Left renal pelvis (tissue), 4 donors: ENCODE measurements at places on chromosomes 5 and 9. TPM values are rescaled to one million over a fixed set of nuclear protein-coding genes. Genes with fewer than 3 reads are reported as not detected.
A peak's percentile ranks its signal among the peaks of the same experiment; 100 is the strongest.

Gene EQTN
- polyA plus RNA-seq: not detected

Gene PCA3
- 2.1 TPM for polyA plus RNA-seq

Gene SLC6A18
- not detected for polyA plus RNA-seq

Gene HAPLN1
- polyA plus RNA-seq: 6.5 TPM

DNA sequence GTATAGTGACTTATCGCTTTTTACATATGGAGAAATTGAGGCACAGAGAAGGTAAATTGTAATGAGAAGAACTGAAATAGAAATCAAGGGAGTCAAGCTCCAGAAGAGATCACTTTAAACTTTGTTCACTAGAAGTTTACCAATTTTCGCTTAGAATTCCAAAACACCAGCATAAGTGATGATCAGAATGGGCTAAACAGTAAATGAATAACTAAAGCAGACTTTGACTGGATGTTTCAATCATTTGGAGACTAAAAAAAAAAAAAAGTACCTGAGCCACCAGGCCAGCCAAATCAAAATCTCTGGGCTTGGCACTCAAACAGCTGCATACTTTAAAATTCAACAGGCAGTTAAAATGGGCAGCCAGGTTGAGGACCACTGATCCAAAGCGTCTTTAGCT, 38.2 kb upstream of the FYB1 start:
- DNase-seq: no peak

DNA sequence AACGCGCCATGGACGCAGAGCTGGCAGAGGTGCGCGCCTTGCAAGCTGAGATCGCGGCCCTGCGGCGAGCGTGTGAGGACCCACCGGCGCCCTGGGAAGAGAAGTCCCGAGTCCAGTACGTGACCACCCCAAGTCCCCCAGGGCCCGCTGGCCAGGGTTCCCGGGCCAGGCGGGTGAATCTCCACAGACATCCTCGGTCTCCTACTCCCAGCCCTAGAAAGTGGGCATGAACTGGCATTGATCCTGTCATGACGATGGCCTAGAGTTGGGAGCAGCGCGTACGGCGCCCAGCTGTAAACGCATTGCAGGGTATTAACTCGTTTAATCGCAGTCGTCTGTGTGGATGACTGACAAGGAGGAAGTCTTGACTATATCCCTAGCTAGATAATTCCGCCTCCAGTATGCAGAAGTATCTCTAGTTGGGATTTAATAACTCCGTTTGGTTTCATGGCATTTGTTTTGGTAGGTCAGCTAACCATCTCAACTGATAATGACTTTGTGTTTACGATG, 293 bp downstream of the CENPP start:
- DNase-seq: no peak

- no peak for DNase-seq
Measured at GRCh38 chr5:141623611-141624010, 4.8 kb upstream of the DIAPH1 start.

DNA sequence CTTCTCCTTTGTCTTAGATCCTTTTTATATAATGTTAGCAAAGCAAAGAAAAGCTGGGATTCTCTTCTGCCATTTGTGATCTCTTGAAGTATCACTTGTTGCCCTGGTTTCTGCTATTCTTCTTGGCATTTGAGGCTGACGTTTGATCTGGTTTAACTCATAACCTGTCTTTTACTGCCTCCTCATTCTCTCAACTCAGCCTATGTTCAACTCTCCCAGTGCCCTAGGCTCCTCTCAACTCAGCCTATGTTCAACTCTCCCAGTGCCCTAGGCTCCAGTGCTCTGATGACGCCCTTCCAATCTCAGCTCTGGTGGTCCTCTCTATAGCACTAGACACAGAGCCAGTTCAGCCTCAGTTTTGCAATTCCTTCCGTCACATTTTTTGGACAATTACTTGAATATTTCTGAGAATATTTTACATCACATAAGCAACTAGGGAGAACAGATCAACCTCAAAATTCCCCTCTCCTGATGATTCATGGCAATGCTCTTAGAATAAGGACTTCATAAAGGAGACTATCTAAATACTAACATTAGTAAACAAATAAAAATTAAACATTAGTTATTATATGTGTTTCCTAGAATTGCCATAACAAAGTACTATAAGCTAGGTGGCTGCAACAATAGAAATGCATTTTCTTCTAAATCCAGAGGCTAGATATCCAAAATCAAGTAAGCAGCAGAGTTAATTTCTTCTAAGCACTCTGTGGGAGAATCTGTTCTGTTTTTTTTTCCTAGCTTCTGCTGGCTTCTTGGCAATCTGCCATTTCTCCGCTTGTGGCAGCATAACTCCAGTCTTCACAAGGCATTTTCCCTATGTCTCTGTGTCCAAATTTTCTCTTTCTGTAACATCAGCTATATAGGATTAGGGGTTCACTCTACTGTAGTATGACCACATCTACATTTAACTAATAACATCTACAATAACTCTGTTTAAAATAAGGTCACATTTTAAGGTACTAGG, 662.1 kb upstream of the FTMT start:
- peak; percentile 5 for DNase-seq

- DNase-seq: no peak
Measured at GRCh38 chr9:137470785-137471184, 11.7 kb upstream of the NSMF start.

- no peak for DNase-seq
Measured at GRCh38 chr5:91424638-91425436, 41.7 kb upstream of the ARRDC3 start.

DNA sequence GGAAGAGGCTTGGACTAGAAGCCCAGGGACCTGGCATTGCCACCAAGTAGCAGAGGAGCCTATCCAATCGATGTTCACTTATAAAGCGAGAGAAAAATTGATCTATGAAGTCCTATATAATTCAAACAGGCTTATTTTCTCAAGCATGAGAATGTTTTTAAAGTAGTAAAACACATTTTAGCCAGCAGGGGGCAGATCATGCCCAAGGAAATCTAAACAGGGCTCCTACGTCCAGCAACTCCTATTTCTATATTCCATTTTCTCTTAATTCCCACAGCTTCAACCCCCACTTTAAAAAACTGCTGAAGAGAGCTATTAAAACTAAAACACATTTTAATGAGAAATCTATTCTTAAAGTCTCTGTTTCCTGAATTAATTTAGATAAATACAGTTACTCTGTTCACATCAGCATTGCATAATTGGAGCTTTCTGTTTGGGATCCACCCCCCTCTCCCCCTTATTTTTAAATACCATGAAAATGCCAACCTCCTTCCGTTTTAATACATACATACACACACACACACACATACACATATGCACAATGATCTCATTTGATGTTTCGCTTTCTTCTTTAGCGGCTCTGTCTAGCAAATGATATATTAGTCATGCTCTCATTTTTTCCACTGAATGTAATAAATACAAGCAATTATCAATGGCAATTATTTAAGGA, 144.9 kb downstream of the MYO10 start:
- DNase-seq: peak; percentile 35

- DNase-seq: no peak
Measured at GRCh38 chr9:125430161-125431011, 168.8 kb downstream of the GAPVD1 start.

DNA sequence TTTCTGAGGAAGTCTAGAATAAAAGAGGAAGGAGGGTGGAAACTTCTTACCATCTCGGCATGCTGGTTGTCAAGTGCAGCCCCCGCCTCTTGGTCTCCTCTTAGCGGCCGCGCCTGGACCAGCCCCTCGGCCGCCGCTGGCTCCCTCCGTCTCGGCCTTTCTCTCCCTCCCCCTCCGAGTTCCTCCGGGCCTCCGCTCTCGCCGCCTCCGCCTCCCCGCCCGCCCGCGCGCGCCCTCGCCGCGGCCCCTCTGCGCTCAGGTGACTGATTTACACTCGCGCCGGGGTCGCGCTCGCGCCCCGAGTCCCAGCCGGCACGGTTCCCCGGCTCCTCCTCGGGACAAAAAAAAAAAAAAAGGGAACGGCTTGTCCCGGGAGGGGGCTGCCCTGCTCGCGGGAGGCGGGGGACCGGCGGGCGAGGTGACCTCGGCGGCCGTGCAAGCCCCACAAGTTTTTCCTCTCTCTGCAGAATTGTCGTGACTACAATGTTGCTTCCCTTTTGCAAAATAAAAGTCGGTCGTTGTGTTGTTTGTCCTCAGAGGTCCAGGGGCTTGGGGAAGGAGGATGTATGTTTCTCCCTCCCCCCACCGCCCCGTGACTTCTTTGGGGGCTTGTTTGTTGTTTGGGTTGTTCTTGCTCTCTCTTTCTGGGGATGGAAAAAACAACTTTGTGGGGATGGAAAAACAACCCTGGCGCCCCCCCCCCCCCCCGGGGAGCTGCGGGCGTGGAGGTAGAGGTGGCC, at the start of gene BNC2:
Gene BNC2 (minus strand): TSS at position 75 of the 740 bp plus-strand sequence. CDS start 22 bp downstream, at position 53.
- peak; percentile 44 for DNase-seq

DNA sequence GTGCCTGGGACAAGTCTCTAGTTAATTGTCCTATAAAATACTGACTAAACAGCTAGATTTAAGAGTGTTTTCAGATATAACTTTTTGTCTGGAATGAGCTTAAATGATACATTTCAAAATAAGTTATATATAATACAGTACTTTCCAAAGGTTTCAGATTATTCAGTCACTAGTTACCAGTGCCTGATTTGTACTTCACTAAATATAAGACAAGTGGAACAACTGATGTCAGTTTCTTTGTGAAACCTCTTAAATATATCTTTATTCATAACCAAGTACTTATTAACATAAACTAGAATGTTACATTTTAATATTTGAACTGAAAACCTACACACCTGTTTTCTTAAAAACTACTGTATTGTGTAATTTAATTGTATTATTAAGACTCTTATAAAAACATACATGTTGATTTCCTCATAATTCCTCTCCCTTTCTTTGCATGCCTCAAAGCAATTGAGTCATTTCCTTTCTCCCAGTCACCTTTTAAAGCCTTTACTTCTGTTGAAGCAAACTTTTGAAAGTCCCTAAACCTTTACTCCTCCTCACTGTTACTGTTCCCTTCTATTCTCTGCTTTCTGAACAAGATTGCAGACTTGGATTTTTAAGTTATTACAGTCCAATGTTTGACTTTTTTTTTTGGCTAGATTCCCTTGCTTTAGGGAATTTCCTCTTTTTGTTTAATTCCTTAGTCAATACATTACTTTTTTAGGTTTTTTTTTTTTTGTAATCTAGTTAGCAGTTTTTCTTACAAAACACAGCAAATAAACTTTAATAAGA, 8.7 kb upstream of the SEMA6A start:
- DNase-seq: no peak

DNA sequence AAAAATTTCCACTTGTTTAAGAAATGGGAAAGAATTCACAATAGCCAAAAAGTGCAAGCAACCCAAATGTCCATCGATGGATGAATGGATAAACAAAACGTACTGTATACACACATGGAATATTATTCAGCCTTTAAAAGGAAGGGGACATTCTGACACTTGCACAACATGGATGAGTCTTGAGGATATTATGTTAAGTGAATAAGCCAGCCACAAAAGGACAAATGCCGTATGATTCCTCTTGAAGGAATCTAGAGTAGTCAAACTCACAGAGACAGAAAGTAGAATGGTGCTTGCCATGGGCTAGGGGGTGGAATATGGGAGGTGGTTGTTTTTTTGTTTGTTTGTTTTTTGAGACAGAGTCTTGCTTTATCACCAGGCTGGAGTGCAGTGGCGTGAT, 3.8 kb upstream of the ATP6V0E1 start:
- no peak for DNase-seq
